A549 treated with Hydrocortisone at 1 μM for 4 hours (cell line): ENCODE measurements at places on chromosomes 3 and 15. TPM values are rescaled to one million over a fixed set of nuclear protein-coding genes. Genes with fewer than 3 reads are reported as not detected.

PDZRN3 gene
- 0.05 TPM in 1 of 5 replicates, not detected in the others for total RNA-seq

CHRNA3 gene
- 0.32 to 0.82 TPM (median 0.36 TPM) in 5 replicates for total RNA-seq

MST1R gene
- 6.2 to 7.5 TPM (median 7.5 TPM) in 5 replicates for total RNA-seq

B3GNT5 gene
- 20.8 to 30.7 TPM (median 25.9 TPM) in 5 replicates for total RNA-seq

PSMA4 gene
- total RNA-seq = 370 to 480 TPM (median 395 TPM) in 5 replicates

PLD1 gene
- 7.3 to 10.4 TPM (median 8.3 TPM) in 5 replicates for total RNA-seq

TMC3 gene
- total RNA-seq = not detected in 5 replicates

SH2D7 gene
- total RNA-seq = not detected in 5 replicates

CFAP44 gene
- total RNA-seq = 1.3 to 1.7 TPM (median 1.4 TPM) in 5 replicates

ARL14 gene
- 0.25 to 0.52 TPM (median 0.40 TPM) in 5 replicates for total RNA-seq

SCN5A gene
- 0.26 to 1.6 TPM (median 0.87 TPM) in 5 replicates for total RNA-seq

OR5K2 gene
- total RNA-seq = not detected in 5 replicates

CSTA gene
- total RNA-seq = 0.52 to 1.4 TPM (median 0.75 TPM) in 5 replicates

WNT7A gene
- total RNA-seq = 0.03 to 0.09 TPM (median 0.05 TPM) in 5 replicates
